ENCODE measurements at places on chromosomes 11 and 22.

DNA sequence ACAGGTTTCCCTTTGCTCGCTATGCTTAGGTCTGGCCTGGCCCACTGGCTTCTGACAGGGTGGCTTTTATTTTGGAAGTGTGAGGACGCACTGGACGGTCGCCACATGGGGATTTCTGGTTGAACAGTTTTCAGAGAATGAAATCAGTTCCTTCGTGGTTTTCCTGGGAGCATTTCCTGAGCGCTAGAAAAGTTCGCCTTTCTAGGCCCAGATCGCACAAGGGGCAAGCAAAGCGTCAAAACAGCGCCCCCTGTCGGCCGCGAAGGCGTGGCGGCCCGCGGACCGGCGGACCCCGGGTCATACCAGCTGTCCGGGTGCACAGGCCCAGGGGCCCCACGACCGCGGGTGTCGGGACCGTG is 12.7 kb upstream of the CYP2R1 start:
- DNase-seq = peak; percentile 82

DNA sequence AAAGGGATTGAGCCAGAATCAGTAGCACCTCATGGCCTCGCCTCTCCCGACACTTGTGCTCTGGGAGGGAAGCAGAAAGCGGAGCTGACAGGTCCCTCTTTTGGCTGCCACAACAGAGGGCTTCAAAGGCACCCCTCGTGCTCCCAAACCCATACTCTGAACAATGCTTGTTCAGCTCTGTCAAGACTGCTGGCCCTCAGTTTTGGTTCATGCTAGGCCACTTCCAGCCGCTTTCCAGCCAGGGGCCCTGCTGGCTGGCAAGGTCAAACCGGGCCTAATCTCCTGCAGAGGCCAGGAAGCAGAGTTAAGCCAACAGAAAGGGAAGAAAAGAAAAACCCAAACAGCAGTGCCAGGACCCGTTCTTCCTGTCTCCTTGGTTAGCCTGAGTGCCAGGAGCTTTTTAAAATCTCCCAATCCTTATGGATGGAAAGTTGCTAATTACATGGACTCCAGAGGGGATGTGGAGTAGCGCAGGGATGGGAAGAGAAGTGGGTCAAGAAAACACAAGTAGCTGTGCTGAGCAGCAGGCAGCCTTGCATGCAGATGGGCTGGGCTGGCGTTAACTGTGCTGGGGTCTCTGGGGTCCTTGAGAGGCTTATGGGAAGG is 150.6 kb downstream of the GRIK4 start:
- no peak for DNase-seq

DNA sequence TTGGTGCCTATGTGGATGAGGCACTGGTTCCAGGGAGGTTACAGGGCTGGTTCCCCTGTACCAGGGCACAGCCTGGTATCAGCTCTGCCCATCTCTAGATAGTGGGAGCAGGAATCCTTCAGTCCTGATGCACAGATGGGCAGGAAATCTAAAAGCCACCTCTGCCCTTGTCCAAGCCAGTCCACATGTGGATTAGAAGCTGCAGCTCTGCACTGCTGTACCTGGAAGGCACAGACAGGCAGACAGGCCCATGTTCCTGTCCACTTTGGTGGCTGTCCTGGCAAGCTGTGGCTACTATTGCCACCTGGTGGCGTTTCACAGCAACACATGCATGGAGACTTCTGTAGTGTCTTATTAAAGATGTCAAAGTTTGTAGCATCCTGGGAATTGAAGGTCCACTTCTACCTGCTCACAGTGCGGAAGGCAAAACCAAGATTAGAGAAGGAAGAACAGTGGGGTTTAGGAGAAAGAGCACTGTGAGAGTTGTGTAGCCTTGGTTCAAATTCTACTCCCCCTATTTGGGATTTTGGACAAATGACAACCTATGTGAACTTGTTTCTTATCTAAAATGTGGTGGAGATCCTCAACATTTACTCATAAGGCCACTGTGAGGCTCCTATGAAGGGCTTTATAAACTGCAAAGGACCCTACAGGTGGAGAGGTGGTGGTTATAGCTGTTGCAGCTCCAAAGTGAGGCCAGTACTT is 30.1 kb downstream of the NAV2 start:
- peak; percentile 85 for DNase-seq

- DNase-seq = no peak
Measured at GRCh38 chr11:108793138-108793537, 128.3 kb downstream of the DDX10 start.

GRCh38 chr11:108027057-108027456 is 18.4 kb downstream of the CUL5 start:
- DNase-seq = no peak

DNA sequence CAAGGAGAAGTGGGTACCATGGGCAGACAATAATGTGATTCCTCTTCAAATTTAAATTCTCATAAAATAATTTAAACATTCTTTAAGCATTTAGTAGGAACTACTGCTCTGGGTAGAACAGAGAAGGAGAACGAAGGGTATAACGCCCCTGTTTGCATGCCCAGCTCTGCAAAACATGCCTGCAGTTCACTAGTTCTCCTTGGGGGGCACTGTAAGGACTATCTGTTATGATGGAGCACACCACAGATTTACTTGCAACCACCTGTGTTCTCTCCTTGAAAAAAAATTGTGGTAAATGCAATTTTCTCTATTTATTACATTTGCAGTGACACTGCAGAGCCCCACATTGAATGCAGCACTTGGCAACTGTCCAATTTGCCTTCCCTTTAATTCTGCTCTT is 100.3 kb downstream of the GUCY1A2 start:
- peak; percentile 43 for DNase-seq

GRCh38 chr22:31393893-31394292 is 5.5 kb upstream of the DRG1 start:
- DNase-seq = no peak
